ENCODE measurements at places on chromosomes 5 and 9. TPM values are rescaled to one million over a fixed set of nuclear protein-coding genes. Genes with fewer than 3 reads are reported as not detected.

SLC25A2 gene
- total RNA-seq, result not detected

NSMF gene
- 11.9 TPM for total RNA-seq

SLC36A2 gene
- total RNA-seq, result not detected

GRM6 gene
- total RNA-seq, result not detected

PCDHGA9 gene
- total RNA-seq, result 0.88 TPM

DNA sequence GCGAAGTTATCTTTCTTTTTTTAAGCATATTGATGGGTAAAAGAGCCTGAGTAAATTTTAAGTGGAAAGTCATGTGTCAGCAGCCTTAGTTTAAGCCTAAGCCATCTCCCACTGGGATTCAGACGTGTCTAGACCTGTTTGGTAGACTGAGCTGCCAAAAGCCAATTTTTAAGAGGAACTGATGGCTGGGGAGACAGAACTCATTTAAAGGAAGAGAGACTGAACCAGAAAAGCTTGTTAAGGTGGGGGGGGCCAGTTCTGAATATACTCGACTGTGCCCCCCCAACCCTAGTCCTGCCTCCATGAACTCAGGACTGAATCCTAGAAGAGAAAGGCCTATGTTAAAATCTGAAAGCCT, 58.3 kb upstream of the PLPP1 start:
- DNase-seq, result no peak

GRCh38 chr5:83249156-83249555, 171.8 kb downstream of the XRCC4 start:
- no peak for DNase-seq

GRCh38 chr5:160727296-160727997, 124.6 kb downstream of the ATP10B start:
- DNase-seq, result no peak

- no peak for DNase-seq
These were observed 270.2 kb downstream of the NTRK2 start for GRCh38 chr9:84939774-84940173.

GRCh38 chr5:72552041-72552557, 44.9 kb upstream of the ZNF366 start:
- peak; percentile 93 for DNase-seq

- DNase-seq, result peak; percentile 44
These were observed 54.4 kb upstream of the RPL26L1 start for GRCh38 chr5:172904643-172905345.

GRCh38 chr5:138305797-138306196, 25.8 kb downstream of the CDC25C start:
- no peak for DNase-seq

GRCh38 chr9:99143655-99144054, 38.7 kb downstream of the TGFBR1 start:
- DNase-seq, result peak; percentile 77

Data from RPMI7951 (cell line).